ENCODE measurements at places on chromosomes 3 and 15.

GRCh38 chr3:4772171-4772804, 206.9 kb upstream of the BHLHE40 start:
- DNase-seq, result no peak

GRCh38 chr3:143924522-143925285, 46.9 kb upstream of the DIPK2A start:
- no peak for DNase-seq

DNA sequence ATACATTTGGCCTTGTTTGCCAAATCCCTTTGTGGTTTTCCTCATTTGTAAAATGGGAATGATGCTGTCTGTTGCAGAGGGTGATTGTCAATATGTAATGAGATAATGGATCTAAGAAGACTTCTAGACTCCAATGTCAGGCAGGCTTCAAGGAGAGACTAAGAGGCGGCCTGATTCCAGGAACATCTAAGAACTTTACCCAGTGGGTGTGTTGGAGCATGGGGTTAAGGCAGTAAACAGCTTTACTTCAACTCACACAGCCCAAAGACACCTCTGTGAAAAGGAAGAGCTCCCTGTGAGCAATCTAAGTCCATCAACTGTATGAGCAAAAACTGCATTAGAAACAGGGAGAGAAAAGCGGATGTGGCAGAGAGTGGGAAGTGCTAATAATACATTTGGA, 560.6 kb downstream of the PDCD6IP start:
- DNase-seq, result no peak

DNA sequence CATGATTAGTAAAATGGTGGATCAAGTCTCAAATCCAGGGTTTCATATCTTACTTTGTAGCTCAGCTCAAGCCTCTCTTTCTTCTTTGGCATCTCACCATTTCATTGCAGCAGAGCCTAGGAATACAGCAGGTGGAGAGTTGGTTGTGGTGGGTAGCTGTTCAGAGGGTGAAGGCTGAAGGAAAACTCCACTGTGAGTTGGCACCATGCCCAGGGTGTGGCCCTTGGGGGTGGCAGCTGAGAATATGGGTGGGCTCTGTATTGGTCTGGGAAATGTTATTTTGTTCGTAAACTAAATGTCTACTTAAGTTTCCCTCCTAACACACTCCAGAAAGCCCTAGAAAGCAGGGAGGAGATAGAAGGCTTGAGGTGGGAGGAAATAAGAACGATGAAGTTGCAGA, 1.7 kb upstream of the MAP1A start:
- no peak for DNase-seq

DNA sequence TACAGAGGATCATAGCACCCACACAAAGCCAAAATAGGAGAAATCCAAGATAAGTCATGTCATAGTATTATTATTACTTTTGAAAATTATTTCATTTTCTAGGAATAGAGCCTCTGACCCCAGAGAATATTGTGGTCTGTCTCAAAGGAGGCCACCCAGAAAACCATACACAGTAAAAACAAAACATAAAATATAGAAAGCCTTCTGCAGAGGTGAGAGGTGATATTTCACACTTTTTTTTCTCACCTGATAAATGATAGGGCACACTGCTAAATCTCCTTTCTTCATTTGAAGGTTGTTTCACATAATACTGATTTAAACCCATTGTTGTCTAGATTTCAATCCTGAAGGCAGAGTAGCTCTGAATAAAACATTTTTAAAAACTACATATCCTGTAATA, 7.0 kb upstream of the CMC1 start:
- no peak for DNase-seq

DNA sequence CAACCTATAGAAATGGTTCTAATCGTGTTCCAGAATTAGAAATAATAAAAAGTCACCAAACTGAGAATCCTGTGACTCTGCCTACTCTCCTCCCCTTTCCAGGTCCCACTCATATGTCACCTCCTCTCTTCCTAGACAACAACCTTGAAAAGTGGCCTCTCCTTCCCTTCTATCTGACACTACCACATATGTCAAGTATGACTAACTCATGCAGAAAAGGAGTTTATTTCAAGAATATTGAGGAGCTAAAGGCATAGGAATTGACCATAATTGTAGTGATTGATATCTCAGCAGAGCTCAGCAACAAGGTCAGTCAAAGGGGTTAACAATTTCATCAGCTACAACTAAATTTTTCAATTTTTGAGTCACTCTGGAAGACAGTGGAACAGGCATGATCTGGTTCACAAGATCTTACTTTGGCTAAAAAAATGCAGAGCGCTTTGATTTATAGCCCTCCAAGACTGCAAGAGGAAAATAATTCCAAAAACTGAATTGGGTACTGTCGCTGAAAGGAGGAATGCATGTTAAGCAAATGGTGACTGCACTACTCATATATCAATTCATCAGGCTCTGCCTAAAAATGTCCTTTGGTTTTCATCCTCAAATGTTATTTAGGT, 160.6 kb upstream of the ARHGEF26 start:
- no peak for DNase-seq

GRCh38 chr15:90344662-90345061, 7.4 kb upstream of the ZNF774 start:
- DNase-seq, result no peak

GRCh38 chr15:91553196-91553854, 300.2 kb upstream of the SLCO3A1 start:
- peak; percentile 90 for DNase-seq

- no peak for DNase-seq
These were observed 10.6 kb downstream of the PLA2G4B start for GRCh38 chr15:41849204-41849603.

- no peak for DNase-seq
These were observed 193.3 kb upstream of the TOPAZ1 start for GRCh38 chr3:44048196-44048924.

DNA sequence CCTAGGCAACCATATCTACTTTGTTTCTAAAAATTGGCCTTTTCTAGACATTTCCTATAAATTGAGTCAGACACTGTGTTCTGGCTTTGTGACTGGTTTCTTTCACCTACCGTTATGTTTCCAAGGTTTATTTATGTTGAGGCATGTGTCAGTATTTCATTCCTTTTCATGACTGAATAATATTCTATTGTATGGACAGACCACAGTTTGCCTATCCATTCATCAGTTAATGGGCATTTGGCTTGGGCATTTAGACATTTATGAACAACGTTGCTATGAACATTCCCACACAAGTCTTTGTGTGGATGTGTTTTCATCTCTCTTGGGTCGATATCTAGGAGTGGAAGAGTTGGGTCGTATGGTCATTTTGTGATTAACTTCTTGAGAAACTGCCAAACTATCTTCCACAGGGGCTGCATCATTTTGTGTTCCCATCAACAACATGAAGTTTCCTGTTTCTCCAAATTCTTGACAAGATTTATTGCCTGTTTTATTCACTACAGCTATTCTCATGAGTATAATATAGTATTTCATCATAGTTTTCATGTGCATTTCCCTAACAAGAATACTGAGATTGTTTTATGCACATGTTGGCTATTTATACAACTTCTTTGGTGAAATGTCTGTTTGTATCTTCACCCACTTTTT, 3.5 kb upstream of the EFCC1 start:
- no peak for DNase-seq

GRCh38 chr3:110504901-110505300, 566.7 kb upstream of the NECTIN3 start:
- no peak for DNase-seq

DNA sequence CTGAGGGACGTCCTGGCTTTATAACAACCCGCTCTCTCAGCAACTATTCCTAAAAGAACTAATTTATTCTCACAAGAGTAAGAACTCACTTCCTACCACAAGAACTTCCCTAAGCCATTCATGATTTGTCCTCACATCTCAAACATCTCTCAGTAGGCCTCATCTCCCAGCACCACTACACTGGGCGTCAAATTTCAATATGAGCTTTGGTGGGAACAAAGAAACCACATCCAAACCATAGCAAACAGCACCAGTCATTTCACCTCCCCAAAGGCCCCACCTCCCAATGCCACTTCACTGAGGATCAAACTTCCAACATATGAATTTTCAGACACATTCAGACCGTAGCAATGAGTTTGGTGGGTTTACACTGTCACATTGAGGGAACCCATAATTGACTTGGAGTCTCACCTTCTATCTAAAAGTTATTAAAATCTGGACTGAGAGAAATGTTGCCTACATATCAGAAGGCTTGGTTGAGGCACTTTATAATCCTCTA, 116.4 kb upstream of the AGBL1 start:
- no peak for DNase-seq

DNA sequence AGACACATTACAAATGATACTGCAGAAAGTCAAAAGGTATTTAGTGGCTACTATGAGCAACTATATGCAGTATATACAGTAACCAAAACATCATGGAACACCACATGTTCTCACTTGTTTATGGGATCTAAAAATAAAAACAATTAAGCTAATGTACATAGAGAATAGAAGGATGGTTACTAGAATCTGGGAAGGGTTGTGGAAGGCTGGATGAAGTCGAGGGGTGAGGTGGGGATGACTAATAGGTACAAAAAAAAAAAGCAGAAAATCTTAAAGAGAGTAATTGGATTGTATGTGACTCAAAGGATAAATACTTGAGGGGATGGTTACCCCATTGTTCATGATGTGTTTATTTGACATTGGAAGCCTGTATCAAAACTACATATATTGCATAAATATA, 848.8 kb upstream of the GBE1 start:
- DNase-seq, result no peak

DNA sequence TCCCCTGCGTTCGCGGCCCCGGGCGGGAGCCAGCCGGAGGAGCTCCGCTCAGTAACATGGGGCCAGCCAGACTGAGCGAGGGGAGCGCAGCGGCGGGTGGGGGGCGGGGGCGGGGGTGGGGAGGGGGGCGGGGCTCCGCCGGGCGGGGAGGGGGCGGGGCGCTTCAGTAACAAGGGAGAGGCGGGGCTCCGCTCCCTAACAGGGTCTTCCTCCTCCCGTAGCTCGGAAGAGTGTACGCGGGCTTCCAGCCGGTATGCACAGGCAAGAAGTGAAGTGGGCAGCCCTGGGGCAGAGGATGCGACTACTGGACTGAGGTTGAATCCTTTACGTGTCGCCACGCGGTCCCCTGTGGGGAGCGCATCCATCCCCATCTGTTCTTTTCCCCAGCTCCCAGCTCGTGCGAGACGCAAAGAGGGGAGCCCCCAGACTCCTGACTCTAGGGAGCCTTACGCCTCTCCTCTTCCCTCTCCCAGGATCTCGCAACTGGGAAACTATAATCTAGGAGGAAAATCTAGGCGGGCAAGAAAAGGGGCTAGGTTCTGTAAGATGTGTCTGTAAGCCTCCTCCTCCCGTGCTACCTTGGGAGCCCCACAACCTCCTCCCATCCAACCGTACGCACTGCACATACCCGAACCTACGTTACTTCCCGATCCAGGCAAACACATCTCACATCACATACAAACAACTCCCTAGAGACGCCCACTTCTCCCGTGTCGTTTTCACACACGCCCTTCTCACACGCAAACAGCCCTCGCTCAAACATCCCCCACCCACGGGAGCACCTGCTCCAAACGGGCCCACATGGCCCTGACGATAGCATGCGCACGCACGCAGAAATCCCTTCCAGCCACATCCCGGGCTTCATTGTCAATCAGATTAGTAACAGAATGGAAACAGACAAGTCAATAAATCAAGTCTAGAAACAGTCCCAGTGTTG, at the start of gene SHF:
Gene SHF (minus strand): TSS at position 73 of the 937 bp plus-strand sequence. CDS start 15 bp downstream, at position 58.
- DNase-seq, result peak; percentile 61

DNA sequence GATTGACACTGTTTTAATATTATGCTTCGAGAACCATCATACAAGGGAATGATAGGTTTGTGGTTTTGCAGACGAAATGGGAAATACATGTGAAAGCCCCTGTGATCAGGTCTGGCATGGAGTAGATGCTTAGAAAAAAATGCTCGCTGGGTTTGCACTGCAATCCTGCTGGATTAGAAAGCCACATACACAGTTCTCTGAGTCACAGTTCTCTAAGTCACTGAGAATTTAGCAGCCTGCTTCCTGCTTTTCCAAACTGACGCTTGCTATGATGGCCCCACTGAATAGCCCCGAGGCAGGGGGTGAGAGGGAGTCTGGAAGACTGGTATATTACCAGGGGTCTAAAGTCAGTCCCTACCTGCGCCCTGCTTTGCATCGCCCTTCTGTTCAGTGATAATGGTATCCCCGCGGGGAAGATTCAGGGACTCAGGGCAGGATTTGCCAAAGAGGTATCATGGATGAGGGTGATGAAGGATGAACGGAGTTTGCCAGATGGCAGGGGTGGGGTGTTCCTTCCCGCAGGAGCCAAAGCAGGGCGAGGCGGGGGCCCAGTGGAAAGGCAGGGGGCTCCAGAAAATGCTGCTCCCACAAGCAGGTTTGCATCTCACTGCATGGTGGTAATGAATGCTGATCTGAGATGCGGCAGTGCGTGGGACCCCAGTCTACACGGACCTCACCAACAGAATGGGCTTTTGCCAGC, 82.3 kb downstream of the IQSEC1 start:
- no peak for DNase-seq

DNA sequence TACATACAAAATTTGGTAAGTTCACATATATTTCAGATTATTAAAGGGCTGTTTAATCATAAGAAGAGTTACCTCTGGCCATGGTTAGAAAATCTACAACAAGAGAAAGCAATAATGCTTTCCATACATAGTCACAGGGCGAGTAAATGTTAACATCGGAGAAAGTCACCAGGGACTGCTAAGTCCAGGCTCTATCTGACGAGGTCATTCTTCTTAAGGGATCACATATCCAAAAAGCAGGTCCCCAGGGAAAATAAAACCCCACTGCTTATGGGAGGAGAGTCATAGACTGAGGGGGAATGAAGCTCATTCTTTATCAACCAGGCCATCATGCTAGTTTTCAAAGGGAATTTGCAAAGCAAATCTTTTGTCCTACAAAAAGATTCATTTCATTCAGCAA, 3.1 kb downstream of the PCYT1A start:
- DNase-seq, result no peak

DNA sequence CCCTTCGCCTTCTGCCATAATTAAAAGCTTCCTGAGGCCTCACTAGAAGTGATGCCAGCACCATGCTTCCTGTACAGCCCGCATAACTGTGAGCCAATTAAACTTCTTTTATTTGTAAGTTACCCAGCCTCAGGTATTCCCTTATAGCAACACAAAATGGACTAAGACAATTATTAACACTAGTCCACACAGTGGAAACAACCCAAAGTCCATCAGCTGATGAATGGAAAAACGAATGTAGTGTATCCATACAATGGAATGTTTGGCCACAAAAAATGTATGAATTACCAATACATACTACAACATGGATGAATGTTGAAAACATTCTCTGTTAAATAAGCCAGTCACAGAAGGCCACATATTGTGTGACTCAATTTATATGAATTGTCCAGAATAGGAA, 22.5 kb upstream of the CTXND1 start:
- no peak for DNase-seq

Data from NCI-H345 (cell line).